ENCODE measurements at places on chromosomes 7 and 10.

GRCh38 chr10:103661198-103661950, 167.9 kb downstream of the NEURL1 start:
- DNase-seq = no peak

DNA sequence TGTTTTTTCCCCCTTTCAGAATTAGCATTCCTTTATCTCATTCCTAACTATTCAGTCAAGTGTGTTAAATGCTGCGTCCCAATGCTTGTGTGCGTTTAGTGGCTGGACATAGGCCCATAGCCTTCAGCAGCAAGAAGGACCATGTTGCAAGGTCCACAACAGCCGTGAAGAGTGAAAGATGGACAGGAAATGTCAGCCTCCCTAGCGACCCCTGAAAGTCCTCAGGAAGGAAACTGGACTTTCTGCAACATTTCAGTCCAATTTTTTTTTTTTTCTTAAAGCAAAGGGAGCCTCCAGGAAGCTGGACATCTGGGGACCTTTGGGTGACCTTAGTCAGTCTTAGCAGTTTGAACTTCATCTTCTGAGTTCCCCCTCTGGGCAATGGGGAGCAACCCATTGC, 550.7 kb upstream of the MGMT start:
- no peak for DNase-seq

DNA sequence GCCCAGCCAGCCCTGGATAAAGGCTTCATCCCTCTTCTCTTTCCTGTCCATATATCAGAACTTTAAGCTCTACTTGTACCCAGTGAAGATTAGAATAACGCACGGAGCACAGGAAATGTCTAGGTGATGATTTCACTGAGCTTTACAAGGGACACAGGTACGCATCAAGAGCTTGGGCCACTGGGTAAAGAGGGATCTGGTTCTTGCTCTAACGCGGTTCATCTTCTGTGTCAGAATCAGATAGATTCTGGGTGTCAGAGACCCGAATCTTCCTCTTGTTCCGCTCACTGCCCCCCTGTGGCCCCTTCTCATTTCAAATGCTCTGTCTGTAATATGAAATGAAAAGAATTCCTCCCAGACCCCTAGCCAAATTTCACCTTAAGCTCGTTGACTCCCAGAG, 24.7 kb downstream of the IL2RA start:
- DNase-seq = no peak

GRCh38 chr10:14550471-14550981, 219.8 kb upstream of the FRMD4A start:
- no peak for DNase-seq

- DNase-seq = no peak
Observed at GRCh38 chr10:11214407-11214806, 196.7 kb downstream of the CELF2 start.

DNA sequence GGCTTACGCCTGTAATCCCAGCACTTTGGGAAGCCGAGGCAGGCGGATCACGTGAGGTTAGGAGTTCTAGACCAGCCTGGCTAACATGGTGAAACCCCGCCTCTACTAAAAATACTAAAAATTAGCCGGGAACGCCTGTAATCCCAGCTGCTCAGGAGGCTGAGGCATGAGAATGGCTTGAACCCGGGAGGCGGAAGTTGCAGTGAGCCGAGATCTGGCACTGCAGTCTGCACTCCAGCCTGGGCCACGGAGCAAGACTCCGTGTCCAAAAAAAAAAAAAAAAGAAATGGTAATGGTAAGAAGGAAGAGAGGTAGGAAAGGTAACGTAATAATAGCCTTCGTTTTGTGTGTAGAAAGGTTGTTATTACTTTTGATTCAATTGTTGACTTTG, 1.2 kb downstream of the HSPA14 start:
- DNase-seq = no peak

GRCh38 chr7:130379019-130379418, 1.3 kb upstream of the CPA1 start:
- no peak for DNase-seq

DNA sequence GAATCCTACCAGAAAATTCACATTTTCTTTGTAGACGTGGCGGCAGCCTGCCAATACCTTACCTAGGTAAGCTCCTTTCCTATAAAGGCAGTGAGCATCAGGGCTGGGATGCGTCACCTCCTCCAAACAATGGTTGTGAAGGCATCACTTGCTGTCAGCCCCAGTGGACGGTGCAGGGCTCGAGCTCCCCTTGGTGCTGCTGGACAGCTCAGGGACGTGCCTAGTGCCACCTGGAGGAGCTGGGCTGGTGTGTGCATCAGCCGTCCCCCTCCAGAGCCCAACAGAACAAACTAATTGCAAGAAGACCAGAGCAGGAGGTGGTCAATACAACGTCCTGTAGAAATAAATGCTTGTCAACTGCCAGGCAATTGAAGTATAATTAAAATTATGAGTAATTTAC, 517.5 kb upstream of the FOXK1 start:
- DNase-seq = no peak

GRCh38 chr10:69549959-69550358, 23.3 kb downstream of the NEUROG3 start:
- DNase-seq = no peak

DNA sequence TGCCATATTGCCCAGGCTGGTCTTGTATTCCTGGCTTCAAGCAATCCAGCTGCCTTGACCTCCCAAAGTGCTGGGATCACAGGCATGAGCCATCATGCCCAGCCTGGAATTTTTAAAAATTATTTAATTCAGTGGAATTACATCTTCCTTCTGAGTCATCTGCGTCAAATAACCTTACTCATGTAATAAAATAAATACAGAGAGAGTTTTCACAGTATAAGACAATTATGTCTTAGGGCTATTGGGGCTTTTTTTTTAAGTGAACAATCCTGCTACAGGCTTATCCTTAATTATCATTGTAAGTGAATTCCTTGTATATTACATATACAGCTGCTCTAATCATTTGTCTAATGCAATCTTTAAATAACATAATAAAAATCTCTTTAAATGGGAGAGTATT, 108.3 kb downstream of the MAPK8 start:
- no peak for DNase-seq

Data from D721Med (cell line).